ENCODE measurements at places on chromosomes 1 and 21.

DNA sequence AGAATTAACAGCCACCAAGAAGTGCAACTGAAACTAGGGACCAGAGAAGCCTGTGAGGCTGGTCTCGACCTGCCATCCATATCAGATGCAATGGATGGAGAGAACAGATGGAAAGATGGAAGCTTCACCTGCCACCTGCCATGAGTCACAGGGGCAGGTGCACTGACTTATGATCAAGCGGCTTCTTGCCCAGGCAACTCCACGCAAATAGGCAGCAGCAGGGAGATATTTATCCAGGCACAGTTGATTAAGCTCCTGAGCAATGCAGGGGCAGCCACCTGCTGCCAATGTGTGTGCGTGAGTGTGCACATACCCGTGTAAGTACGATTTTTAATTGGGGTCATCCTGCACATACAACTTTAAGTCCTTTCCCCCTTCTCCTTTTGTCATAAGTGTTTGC lies 174.2 kb downstream of the PTPRU start:
- DNase-seq = no peak

DNA sequence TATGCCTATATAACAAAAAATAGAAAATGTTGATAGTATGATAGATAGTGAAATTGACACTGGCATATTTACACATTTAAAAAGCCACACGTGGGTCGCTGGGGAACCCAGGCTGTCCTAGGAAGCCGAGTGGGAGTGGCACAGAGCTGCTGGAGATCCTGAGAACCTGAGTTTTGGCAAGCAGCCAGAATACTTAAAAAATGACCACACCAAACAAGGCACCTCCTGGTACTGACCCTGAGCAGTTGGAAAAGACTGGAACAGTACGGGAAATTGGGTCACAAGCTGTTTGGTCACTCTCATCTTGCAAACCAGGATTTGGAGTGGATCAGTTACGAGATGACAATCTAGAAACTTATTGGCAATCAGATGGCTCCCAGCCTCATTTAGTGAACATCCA lies 111.5 kb downstream of the ZFYVE9 start:
- no peak for DNase-seq

- no peak for DNase-seq
Observed at GRCh38 chr1:6869545-6869944, 84.3 kb downstream of the CAMTA1 start.

DNA sequence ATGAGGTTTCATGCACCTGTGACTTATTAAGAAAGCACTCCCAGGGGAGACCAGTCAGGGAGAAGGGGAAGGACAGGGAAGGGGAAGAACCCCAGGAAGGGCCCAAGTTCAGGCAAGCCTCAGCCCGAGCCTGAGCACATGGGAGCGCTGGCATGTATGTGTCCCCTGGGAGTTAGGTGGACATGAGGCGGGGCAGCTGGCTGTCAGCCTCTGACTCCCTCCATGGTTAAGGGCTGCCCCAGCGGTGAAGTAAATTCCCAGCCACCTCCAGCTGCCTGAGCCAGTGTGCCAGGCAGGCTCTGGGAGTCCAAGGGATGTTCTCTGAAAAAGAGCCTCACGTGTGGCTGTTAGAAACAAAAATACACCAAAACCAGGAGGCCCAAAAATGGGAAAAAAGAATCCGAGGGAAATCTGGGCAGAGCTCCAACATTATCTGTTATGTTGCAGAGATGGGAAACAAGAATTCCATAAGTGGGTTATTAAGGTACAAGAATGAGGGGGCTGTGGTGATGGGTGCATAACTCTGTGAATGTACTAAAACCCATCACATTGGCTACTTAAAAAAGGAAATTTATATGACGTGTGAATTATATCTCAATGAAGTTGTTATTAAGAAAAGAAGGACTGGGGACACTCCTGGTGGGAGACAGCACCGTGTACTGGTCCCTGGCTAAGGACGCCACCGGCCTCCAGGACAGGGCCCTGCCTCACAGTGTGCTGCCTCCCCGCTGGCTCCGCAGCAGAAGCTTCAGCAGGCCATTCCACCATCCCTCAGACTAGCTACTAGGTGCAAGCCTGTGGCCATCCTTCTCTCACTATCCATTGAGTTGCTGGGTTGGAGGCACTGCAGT lies 18.7 kb downstream of the DMRTB1 start:
- DNase-seq = no peak

DNA sequence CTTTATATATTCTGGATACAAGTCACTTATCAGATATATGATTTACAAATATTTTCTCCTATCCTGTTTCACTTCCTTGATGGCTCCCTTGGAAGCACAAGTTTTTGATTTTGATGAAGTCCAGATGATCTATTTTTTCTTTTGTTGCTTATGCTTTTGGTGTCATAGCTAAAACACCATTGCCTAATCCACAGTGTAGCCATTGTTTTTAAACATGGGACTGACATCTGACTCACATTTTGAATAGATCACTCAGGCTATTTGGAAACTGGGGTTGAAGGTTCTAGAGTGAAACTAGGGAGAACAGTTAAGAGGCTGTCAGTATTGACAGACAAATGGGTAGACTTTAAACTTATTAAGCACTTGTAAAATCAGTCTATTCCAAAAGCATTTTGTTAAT lies 16.6 kb downstream of the AK4 start:
- no peak for DNase-seq

- DNase-seq = no peak
Observed at GRCh38 chr1:18879791-18880309, 20.4 kb upstream of the TAS1R2 start.

DNA sequence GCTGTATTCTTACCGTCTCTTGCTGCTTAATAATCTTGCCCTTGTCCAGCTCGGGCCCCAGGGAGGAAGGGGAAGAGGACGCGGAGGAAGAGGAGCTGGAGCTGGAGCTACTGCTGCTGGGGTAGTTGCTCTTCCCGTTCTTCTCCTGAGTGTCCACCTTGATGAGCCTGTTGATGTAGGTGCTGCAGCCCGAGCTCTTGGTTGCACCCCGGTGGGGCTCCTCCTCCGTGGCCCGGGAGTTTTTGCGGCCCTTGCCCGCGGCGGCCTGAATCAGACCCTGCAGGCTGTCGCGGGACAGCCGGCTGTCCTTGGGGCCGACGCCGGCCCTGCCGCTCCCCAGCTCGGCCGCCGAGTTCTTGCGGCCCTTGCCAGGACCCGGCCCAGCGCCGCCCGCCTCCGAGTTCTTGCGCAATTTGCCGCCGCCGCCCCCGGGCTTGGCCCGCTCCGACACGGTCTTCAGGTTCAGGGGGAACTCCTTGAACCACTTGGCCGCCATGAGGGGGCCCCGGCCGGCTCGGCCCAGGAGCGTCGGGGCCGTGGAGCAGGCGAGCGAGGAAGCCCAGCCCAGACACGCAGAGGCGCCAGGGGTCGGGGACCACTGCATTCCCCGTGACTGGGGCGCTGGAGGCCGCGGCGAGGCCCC lies 475 bp upstream of the TDRD10 start:
- no peak for DNase-seq

DNA sequence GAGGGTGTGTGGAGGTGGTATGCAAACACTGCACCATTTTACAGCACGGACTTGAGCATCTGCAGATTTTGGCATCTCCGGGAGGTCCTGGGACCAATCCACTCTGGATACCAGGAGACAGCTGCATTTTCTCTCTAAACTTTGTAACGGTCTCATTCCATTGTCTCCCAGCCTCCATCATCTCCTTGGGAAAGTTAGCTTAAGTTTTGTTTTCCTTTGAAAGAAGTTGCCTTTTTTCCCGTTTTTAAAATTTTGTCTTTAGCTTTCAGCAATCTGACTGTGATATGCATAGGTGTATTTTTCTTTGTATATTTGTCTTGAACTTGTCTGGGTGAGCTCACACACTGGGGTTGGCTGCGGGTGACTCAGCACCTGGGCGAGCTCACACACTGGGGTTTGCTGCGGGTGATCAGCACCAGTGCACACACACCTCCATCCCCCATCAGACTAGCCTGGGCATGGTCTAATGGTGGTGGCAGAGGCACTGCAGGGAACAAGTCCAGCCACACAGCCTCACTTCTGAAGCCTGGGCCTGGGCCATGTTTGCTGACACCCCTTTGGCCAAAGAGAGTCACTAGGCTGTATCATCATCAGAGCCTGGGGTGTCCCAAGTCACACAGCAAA lies 32.1 kb upstream of the COL18A1 start:
- DNase-seq = no peak

Data from amygdala (tissue), 56 donors.